ENCODE measurements at places on chromosomes 5 and 9. TPM values are rescaled to one million over a fixed set of nuclear protein-coding genes. Genes with fewer than 3 reads are reported as not detected.

Gene CPLANE1
- 0.97 TPM for total RNA-seq

Gene NRG2
- total RNA-seq, result not detected

Gene IL9
- not detected for total RNA-seq

Gene SHOC1
- total RNA-seq, result not detected

Gene RASGRF2
- 10.3 TPM for total RNA-seq

Gene DNAJB5
- 2.1 TPM for total RNA-seq

Gene ADAMTS13
- 0.39 TPM for total RNA-seq

Gene IFNA13
- total RNA-seq, result not detected

Gene SPINK4
- 1.3 TPM for total RNA-seq

Gene FAM114A2
- total RNA-seq, result 3.9 TPM
